ENCODE measurements at places on chromosomes 5 and 9.

DNA sequence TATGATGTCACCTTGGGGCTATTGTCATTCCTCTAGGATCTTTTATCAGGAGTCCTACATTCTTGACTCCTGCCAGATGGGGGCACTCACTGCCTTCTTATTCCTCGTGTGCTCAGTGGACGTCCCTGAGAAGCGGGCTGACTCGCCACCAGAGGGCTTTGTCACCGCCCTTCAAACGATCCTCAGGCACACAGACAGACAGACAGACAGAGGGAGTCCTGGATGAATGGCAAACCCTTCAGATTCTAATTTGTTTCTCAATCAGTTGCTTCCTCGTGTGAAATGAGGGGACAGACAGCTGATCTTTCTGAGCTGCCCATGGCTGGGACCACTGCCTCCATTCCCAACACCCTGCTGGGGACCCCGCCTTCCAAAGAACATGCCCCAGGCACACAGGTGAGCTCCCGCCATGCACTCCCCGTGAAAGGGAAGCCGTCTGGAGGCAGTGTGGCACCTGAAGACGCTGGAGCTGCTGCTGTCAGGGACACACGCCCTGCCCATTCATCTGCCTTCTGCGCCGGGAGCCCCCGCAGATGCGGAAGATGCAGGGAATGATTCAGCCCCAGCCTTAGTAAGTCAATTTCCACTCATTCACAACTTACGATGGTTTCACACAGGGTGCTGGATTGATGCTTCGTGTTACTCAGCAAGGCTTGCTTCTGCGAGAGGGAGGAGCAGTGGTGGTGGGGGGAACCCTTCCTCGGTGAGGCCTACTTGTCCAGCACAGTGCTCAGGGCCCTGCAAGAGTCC lies 24.9 kb upstream of the SH3PXD2B start:
- DNase-seq: peak; percentile 94

- peak; percentile 59 for DNase-seq
These were observed 738.6 kb upstream of the ZNF608 start for GRCh38 chr5:125484742-125485641.

DNA sequence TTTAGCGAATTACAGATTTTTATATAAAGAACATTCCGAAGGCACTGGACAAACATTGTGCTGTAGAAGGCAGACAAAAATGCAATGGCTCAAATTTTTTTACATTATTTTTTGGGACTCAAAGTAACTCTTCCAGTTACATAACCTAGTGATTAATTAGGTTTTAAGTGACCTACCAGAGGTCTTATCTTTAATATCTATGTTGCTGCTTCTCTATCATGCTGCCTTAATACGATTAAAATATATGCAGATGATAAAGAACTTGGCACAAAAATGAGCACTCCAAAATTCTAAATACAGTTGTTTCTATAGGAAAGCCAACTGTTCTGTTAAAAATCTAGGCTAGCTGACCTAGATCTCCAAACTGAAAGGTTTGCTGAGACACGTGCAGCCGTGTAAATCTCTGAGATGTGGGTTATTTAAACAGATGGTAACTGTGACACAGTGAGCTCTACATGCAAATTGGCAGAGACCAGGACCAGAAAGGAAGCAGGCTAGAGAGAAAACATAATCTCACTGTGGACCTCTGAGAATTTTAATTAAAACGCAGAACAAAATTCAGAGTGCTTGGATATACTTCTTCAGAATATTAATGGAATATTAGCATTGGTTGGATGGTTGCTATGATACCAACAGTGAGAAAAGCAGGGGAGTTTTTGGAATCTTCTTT lies 56.2 kb downstream of the CAMK4 start:
- DNase-seq: no peak

DNA sequence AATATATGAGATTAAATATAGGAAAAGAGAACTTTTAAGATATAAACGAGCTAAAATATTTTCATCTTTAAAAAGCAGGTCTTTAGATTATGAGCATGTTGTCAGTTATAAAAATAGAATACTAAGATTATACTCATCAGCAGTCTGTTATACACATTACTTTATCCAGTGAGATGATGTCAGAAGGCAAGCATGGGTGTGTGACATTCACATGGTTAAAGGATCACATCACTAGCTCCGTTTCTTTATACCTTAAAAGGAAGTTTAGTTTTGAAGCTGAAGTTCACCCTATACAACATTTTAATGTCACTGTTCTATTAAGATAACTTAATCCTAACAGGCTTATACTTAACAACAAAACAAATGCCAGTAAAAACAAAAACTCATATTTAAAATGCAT lies 59.6 kb downstream of the RICTOR start:
- DNase-seq: no peak

GRCh38 chr5:122377026-122377425 lies 65.0 kb downstream of the SNCAIP start:
- no peak for DNase-seq

GRCh38 chr9:87464992-87465378 lies 32.7 kb upstream of the DAPK1 start:
- no peak for DNase-seq

GRCh38 chr5:115487756-115488155 lies 56.8 kb downstream of the FEM1C start:
- DNase-seq: no peak

DNA sequence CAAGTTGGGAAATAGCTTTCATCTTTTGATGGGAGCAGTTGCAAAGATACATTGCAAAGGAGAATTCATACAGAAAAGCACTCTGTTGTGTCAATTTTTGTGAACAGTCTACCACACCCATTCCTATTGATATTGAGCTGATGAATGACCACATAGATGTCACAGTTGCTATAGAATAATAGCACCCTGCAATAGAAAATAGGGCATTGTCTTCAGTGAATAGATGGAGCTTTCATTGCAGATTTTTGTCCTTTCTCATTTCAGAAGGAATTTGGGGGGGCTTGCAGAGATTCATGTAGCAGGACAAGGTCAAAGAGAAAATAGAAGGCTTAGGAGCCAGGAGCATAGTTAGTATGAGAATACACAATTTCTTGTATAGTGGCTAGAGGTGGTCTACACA lies 237.9 kb downstream of the TMEM38B start:
- DNase-seq: no peak

DNA sequence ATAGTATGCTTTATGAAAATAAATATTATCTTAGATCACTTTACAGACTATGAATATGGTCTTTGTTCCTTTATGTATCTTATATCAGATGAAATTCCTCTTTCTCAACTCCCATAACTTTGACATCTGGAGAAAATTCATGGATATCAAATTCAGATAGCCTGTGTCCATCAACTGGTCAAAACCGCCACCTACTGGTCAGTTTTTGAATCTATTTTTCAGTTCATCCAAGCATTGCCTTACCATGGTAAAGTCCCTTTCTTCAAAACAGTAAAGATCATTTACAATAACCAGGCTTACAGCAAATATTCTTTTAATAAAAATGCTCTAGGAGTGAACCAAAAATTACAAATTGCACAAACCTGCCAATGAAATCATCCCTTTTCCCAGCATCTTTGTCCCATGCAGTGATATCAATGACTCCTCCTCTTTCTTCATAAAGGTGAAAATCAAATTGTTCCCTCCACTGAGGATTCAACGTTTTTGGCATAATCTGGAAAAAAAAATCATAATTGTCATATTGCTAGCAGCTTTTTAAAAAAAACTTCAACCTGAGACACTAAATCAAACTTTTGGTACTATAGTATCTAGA lies 290.5 kb downstream of the SLF1 start:
- peak; percentile 55 for DNase-seq

- DNase-seq: no peak
These were observed 152.7 kb downstream of the SLIT3 start for GRCh38 chr5:169148138-169148740.

GRCh38 chr5:68290260-68290674 lies 74.7 kb downstream of the PIK3R1 start:
- no peak for DNase-seq

DNA sequence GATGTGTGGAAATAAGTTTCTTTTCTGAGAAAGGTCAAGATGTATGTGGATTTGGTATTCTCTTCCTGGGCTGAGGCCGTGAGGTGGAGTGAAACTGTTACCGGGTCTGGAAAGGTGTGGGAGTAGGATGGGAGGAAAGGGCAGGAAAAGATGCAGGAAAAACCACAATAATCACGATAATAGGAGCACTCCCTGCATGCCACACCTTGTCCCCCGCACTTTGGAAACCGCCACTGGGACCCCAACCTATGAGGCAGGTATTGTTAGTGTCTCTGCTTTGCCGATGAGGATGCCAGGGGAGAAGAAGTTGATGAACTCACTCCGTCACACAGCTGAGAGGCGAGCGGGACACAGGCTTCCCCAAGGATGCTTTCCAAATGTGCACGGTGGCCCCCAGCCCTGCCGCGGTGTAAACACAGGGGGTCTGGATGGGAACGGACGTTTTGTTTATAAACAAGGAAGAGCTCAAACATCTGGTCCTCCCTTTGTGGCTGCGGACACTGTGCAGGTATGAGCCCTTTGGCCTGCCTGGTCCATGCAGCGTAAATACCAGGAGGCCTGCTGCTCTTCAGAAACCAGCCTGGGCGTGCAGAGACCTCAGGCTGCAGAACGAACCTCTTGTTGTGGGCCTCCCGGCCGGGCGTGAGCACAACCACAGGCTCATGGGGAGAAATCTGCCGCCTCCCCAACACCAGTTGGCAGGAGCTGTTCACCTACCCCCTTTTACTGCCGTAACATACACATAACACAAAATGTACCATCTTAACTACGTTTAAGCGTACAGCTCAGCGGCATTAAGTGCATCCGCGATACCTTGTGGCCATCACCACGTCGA lies 126.7 kb downstream of the COL23A1 start:
- DNase-seq: no peak

- DNase-seq: no peak
These were observed 5.3 kb upstream of the PLPP1 start for GRCh38 chr5:55540024-55540423.

DNA sequence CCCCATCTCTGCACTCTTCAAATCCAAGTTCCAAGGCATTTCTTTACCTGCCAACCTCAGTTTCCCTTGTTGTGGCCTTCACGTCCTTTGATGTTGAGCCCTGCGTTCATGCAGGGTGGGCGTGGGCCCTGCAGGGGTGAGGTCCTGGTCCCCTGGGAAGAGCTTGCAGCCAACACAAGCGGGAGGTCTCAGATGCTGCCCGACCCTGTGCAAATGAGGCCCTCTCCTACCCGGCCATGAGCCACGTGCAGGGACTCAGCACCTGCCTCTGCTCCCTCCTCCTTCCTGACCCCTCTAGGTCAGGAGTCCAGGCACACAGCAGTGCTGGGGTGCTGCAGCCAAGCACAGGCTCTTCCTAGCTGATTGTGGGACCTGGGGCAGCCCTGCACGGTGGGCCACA lies 124.5 kb downstream of the ADAMTS2 start:
- DNase-seq: no peak

DNA sequence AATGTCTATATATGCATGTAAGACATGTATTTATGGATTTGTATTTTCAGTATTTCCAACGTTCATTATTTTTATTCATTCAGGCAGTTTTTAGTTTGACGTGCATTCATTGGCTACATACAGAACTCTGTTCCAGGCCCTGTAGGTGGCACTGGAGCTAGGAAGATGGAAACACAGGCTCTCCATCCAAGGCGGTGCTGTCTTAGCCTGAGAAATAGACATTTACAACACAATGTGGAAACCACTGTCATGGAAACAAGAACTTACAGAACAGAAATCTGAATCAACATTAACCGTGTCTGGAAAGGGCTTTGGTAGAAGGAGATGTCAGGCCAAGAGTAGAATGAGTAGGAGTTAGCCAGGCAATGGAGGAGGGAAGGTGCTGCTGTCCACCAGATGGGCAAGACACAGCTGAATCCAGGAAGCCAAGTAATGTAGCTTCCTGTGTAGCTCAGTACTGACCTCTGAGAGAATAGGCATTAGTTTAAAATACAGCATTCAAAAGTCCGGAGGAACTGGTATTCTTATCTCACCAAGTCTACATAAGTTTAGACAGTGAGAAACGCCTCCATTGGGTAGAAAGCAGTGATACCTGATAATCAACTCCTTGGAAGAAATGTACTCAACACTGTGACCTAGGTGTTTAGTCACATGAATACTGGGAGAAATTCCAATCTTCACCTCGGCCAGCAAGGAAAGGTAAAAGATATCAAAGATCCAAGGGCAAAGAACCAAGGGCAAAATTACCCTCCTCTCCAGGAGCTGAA lies 388.6 kb upstream of the CDH6 start:
- no peak for DNase-seq

DNA sequence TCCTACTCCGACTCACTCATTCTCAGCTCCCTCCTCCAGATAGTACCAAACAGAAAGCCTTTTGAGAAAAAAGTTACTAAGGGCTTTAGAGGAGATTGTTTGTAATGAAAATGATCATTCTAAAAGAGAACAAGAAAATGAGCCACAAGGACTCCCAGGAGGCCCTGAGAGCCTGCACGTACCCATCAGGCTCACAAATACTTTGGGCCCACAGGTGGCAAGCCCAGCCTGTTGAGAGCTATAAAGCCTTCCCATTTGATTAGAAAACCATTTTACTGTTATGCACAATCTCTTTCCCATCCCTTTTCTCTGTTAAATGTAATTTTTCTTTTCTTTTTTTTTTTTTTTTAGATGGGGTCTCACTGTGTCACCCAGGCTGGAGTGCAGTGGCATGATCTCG lies 136.1 kb downstream of the LHFPL2 start:
- DNase-seq: no peak

DNA sequence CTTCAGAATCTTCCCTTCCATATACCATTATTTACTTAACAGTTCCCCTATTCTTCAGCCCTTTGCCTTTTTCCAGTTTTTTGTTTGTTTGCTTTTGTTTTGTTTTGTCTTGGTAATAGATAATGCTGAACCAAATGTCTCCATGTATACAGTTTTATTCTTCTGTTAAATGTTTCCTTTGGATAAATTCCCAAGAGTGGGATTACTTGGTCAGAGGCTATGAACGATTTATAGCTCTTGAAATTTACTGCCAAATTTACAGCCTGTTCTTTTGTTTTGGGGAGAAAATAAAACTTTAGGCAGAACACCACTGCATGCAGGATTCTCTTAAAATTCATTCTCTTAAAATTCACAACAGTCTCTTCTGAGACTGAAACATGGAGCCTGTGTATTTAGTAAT lies 38.6 kb downstream of the NR4A3 start:
- DNase-seq: no peak

DNA sequence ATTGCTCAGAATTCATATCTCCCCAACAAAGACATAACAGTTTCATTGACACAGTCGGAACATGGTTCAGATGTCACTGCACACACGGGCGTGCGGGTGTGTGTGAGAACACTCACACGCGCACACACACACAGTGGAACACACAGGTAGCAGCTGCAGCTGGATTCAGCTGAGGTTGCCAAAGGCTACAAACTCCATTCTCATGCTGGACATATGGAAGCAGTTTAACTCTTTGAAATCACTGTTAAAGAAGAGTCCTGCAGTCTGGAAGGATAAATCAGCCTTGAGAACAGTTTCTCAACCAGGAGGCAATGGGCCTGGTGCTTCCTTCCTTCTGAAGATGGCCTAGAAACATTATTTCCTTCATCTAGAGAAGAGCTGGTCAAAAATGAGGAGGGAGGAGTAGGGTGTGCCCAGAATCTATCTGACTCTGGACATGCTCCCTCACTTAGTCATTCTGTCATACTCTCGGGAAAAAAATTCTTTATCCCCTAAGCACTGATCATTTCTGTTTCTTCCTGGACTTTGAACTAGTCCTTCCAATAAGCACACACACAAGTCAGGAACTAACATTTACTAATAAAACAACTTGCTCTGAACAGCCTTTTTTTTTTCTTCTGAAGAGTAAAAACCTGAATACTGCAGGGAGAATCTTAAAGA lies 160.6 kb downstream of the ZDHHC21 start:
- DNase-seq: no peak

Measured in NCI-H460 (cell line).